Activated T-cell treated with anti-CD3 and anti-CD28 coated beads for 24 hours (primary cell): ENCODE measurements at places on chromosomes 5 and 9.

DNA sequence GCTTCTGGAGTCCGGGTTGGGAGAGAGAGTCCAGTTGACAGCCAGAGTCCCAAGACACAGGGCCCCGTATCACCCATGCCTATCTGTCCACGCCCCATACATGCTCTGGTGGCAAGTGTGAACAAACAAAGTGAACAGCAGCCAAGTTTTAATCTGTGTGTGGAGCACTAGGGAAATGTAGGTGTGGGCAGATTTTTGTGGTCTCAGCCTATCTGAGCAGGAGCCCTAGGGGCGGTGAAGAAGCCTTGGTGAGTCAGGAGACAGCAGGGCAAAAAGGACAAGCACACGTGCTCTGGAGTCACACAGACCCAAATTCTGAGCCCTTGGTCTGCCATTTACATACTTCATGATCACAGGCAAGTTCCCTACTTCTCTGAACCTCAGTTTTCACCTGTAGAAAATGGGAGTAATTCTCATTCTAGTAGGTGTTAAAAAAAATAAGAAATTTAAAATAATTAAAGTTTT, 23.2 kb downstream of the EGR1 start:
- DNase-seq = no peak

DNA sequence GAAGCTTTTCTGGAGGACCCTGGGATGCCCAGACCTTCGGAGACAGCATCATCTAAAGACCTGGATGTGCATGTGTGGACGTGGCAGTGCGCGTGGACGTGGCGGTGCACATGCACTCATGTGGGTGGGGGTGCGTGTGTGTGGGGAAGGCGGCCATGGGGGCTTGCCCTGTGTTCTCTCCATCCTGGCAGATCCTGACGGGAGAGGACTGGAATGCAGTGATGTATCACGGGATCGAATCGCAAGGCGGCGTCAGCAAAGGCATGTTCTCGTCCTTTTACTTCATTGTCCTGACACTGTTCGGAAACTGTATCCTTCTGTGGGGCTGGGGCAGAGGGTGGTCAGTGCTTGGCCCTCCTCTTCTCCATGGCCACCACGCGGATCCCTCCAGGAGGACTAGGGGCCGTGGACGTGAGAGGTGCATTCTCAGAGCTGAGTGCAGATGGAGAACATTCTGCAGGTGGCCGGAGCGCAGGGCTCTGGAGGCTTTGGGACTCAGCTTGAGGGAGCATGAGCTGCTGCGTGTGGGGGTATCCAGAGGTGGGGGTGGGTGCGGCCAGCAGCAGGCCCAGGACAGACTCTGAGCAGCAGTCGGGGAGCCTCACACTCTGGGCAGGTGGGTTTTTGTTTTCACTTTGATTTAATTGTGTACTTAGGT, 129.1 kb downstream of the CACNA1B start:
- no peak for DNase-seq

- DNase-seq = no peak
These were observed 41.3 kb upstream of the PAM start for GRCh38 chr5:102713682-102714231.

GRCh38 chr5:159821461-159821940, 94.8 kb upstream of the ADRA1B start:
- DNase-seq = no peak

GRCh38 chr5:120852222-120852860, 388.2 kb downstream of the PRR16 start:
- no peak for DNase-seq

GRCh38 chr9:128554155-128554862, 1.9 kb downstream of the SPTAN1 start:
- peak; percentile 26 for DNase-seq

DNA sequence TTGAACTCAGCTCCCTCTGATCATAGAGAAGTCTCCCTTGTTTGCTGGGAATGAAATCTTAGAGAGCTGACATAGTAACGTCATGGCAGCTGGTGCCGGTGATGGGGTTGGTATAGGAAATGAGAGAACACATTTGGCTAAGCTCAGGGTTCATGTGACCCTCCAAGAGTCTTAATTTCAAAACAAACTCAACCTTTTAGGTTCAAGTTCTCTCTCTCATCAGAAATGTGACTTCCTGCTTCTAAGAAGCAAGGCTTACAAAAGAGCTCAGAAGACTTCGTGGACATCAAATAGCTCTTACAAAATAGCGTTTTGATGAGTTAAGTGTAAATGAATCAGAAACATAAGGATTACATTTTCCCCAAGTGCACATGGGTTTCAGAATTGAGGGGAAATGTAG, 97.3 kb downstream of the PAPPA start:
- DNase-seq = no peak

GRCh38 chr5:45189481-45189880, 380.7 kb downstream of the MRPS30 start:
- DNase-seq = no peak

- DNase-seq = no peak
These were observed 644 bp upstream of the CTNNAL1 start for GRCh38 chr9:109013679-109014607.

GRCh38 chr5:177392765-177393164, 7.7 kb downstream of the PFN3 start:
- DNase-seq = no peak

DNA sequence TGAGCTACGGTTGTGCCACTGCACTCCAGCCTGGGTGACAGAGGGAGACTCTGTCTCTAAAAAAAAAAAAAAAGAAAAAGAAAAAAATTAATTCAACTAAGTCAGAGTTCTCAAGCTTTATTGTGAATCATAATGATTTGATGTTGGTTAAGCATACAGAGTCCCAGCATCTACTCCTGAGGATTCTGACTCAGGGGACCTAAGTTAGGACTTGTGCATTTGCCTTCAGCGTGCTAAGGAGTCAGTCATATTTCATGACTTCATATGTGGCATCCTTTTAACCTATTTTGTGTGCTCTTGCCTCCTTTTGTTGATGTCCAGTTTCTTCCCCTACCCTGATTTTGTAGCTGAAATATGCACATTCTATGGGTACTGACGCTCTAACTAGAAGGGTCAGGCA, 2.9 kb downstream of the MYOZ3 start:
- DNase-seq = no peak

GRCh38 chr5:109921735-109922380, 232.1 kb downstream of the MAN2A1 start:
- DNase-seq = peak; percentile 8

DNA sequence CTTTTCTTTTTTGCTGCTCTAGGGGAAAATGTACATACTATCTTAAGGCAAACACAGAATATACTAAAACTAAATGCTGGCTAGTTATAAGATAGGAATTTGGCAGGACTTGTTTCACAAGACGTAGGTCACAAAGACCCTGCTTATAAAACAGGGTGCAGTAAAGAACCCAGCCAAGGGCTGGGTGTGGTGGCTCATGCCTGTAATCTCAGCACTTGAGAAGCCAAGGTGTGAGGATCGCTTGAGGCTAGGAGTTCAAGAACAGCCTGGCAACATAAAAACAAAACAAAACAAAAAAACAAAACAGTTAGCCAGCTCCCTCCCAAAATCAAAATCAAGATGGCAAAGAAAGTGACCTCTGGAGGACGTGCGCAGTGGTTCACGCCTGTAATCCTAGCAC, 49.5 kb upstream of the DENND4C start:
- DNase-seq = no peak

DNA sequence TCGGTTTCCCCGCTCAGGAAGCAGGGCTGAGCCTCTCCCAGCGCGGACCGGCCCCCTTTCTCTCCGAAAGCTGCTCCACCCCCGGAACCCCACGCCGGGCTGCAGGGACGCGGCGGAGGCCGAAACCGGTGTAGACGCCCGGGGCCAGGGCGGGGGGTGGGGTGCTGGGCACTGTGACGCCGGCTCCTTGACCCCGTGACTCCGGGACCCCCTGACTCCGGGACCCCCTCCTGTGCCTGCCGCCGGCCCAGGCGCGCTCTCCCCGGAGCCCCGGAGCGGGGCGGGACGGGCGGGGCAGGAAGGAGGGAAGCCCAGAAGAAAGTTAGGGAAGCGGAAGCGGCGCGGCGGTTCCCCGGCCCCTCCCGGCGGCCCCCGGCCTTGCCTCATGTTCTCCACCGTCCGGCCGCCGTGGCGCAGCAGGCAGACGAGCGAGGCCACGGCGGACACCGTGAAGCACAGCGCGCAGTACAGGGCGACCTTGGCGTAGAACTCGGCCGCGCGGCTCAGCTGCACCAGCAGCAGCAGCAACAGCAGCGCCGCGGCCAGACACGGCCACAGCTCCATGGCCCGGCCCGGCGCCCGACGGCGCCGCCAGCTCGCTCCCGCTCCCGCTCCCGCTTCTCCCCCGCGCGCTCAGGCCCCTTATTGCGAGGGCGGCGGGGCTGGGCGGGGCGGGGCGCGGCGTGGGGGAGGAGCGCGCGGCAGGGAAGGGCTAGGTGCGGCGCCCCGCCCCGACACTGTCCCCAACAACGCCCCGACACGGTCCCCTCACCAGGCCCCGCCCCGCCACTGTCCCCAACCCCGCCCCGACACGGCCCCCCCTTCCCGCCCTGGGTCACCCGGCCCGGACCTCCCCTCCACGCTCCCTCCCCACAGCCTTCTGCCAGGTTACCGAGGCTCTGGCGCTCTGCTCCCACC, at the start of gene AGPAT2:
AGPAT2 (minus strand) TSS at position 664 of the 918 bp plus-strand sequence; CDS start at position 564, 100 bp downstream.
- peak; percentile 44 for DNase-seq

DNA sequence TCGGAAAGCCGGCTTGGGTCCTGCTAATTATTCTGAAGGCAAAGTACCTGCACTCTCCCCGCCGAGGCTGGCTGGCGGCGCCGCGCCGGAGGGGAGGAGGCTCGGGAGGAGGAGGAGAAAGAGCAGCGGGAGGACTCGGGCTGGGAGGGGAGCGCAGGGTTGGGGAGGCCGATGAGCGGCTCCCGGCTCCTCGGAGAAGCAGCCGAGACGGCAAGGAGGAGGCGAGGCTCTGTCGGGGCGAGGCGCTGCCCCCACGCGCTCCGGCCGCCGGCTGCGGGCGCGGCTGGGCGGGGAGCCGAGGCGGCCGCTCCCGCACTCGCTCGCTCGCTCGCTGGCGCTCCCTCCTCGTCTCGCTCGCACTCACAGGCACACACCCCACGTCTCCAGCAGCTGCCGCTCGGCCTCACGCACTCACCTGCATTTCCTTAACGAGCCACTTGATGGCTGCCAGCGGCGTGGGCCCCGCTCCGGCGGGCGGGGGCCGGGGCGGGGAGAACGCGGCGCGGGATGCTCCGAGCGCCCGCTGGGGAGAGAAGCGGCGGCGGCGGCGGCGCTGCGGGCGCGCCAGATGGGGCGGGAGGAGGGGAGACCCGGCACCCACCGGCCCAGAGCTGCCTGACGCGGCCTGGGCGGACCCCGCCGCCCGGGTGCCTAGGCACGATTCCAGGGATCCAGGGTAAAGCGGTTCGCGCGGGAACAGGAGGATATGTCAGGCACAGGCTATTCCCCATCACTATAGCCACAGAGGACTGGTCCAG, at the start of gene PTPRD:
PTPRD (minus strand) TSS at position 362 of the 758 bp plus-strand sequence.
- DNase-seq = no peak

DNA sequence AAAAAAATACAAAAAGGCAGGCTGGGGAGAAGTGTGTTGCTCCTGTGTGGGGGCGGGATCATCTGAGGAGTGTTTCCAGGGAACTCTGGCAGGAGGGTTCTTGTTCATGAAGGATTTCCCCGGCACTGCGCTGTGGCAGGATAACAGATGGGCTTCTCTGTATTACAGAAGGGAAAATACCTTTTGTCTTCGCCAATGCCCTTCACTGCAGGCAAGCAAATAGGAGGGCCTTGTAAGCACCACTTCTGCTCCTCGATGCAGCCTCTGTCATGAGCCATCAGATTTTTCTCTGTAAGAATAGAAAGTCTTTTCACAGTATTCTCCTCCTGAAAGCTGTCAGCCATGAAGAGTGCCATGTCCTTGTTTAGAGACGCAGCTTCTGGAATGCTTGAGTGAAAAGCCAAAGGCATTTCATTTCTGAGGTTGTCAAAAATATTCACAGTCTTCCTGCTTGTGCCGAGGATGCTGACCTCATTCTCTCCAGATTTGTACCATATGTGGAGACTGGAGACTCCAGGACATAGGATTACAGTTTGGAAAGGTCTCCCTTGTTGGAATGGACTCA, 294.0 kb downstream of the YTHDC2 start:
- DNase-seq = no peak
